ENCODE measurements at places on chromosomes 2 and 18.
A peak's percentile ranks its signal among the peaks of the same experiment; 100 is the strongest.

DNA sequence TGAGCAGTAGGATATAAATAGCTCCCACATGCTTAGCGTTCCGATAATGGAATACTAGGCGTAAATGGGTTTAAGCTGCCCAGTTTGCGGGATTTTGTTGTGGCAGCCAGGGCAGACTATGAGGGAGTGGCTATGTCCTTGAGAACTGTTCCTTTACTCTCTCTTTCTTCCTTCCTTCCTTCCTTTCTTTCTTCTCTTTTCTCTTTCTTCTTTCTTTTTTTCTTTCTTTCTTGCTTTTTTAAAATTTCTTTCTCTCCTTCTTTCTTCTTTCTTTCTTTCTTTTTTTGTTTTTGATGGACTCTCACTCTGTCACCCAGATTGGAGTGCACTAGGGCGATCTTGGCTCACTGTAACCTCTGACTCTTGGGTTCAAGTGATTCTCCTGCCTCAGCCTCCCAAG lies 9.1 kb upstream of the PRELID3A start:
- DNase-seq: no peak

GRCh38 chr2:36797324-36798070 lies 101.0 kb downstream of the VIT start:
- no peak for DNase-seq

DNA sequence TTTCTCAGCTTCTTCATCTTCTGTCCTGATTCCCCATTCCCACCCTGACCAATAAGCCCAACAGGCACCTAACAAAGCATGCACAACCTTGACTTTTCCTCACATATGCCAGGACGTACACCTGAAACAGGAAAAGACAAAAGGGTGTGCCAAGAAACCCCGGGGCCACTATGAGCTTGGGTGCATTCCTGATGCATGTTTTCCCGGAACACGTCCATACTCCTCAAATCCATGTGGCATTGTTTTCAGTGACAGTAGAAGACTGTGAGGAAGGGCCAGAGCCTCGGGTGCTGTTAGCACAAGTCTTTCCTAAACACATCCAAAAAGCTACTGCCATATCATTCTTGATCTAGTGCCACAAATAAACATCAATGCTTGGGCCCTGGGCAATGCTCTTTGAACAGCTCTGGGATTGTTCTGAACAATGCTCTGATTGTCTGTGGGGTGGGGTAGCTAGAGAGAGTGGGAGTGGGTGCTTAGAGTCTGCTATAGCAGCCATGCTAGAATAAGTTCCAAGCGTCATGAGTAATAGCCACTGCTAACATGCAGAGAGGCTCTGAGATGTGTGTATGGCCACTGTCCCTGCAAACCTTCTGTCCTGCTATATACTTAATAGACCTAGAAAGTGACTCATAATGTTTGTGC lies 181.7 kb upstream of the CRIM1 start:
- DNase-seq: no peak

DNA sequence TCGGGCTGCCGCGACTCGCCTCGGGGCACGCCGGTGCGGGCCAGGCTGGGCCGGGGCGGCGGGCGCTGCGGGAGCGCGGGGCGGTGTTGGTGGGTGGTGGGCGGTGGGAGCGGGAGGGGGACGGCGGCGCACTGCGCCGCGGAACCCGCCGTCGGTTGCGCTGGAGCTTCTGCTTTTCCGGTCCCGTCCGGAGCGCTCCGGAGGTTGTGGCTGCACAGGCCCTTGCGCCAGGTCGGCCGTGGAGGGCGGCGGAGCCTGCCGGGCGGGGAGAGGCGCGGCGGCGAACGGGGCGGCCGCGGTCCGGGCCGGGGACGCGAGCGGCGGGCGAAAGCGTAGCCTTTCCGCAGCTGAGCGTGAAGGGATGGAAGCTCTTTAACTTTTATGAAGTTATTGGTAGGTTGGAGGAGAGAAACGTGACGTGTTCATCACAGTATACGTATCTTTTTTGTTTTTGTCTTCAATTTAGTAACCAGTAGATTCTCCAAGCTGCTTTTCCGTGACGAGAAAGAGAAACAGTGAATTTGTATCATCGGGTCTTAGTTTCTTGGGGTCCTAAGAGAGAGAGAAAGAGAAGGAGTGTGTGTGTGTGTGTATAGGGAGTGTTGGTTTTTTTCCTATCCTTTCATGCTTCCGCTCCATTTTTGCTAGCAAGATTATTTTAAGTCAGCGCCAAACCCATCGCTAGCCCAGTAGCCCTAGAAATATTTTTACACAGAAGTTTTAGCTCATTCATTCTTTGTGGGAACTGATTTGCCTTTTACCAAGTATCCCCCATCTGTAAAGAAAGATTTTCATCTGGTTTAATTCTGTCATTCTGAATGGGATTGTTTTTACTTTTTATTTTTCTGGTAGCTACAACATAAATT lies 535 bp downstream of the ATG4B start:
- no peak for DNase-seq

DNA sequence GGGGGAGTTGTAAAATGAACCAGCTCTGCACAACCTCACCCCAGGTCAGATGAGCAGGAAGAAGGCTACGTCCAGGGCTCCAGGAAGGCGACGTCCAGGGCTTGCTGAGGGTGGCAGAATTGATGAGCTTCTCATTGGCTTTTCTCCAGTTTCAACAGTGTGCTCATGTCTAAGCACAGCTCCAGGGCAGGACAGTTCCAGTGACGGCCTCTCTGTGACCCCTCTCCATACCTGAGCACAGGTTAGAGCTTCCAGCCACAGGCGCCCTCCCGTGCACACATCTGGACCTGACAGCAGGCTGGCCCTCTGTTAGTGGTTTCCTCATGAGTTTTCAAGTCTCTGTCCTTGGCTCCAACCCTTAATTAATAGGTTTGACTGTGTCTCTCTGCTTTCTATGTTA lies 327.6 kb downstream of the ZNF516 start:
- no peak for DNase-seq

DNA sequence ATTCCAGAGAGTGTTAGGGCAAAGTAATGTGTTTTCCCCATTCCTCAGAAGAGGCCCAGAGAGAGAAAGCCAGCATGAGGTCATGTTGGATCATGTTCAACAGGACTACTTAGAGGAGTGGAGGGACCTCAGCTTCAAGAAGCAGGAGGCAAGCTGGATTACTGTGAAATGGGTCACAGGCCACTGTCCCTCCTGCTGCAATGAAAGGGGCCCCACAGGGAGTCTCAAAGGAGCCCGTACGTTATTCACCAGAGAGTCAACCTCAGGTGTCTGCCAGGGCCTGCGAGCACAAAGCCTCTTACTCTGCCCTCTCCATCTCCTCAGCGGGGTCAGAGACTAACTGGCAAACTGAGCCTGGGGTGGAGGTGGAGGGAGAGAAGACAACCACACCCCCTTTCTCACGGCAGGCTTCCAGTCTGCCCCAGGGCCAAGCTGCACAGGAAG lies 27.2 kb upstream of the ACYP2 start:
- DNase-seq: no peak

- peak; percentile 88 for DNase-seq
These were observed 59.5 kb upstream of the RBM44 start for GRCh38 chr2:237739101-237739500.

DNA sequence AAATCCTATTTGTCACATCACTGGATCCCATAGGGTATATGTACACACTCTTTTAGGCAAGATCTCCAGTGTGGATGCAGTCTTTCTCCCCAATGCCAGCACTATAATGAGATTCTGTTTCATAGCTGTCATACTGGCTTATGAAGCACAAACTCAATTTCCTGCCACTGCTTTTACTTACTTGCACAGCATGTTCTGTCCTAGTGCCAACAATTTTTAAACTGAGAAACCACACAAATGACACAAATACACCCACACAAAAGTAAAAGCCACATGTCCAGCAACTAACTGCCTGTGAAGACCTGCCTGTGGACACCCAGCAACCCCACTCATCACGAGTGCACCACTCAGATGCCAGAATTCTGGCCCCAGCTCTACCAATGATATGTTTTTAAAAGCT lies 29.6 kb upstream of the RNU4ATAC start:
- DNase-seq: no peak

GRCh38 chr2:186460465-186460864 lies 25.6 kb upstream of the ZC3H15 start:
- no peak for DNase-seq

DNA sequence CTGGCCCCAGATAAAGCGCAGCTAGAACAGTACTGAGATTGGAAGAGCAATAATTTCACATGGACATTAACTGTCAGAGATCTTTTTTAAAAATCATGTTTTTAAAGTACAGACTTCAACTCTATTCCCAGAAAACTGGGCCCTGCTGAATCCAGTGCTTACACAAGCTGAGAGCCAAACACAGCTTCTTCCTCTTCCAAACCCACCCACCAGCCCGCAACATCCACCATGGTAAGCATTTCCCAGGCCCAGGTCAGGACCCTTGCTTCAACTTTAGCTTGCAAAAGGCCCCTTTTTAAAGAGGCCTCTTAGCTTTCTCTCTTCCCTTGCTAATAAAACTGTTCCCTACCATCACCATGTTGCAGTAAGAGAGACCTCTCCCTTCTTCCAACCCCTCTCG lies 2.1 kb downstream of the AAK1 start:
- no peak for DNase-seq

DNA sequence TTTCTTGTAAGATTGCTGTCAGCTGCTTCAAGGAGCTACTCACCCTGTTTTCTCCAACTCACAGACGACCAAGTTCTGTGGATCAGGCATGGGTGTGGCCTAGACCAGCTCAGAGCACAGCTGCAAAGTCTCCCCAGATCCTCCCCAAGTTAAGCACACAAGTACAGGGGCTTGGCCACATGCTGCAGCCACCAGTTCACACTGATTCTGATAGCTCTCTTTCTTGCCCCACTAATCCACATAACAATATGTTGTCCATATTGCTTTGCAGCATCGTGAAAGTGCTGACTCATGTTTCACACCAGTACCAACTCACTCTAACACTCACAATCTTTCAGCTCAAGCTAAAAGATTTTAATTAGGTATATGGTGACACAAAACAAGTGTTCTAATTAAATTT lies 437.0 kb downstream of the PARD3B start:
- DNase-seq: no peak

- DNase-seq: no peak
These were observed 12.1 kb upstream of the ARHGEF4 start for GRCh38 chr2:130824492-130825061.

DNA sequence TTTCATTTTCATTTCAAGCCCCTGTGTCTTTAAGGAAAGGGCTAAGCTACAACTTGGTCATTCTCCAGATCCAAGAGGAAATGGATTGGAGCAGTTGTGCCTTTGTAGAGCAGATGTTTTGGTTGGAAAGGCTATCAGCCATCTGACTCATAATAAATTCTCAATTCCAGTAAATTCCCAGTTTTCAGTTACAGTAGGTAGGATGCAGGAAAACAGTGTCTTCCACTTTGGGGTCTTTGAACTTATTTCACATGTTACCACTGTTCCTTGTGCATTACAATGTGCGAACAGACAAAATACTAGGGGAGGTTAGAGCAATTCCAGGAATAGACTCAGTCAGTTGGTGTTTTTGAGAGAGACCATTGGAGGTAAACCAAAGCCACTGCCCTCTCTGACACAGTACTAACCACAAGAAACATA lies 211.9 kb downstream of the BABAM2 start:
- no peak for DNase-seq

DNA sequence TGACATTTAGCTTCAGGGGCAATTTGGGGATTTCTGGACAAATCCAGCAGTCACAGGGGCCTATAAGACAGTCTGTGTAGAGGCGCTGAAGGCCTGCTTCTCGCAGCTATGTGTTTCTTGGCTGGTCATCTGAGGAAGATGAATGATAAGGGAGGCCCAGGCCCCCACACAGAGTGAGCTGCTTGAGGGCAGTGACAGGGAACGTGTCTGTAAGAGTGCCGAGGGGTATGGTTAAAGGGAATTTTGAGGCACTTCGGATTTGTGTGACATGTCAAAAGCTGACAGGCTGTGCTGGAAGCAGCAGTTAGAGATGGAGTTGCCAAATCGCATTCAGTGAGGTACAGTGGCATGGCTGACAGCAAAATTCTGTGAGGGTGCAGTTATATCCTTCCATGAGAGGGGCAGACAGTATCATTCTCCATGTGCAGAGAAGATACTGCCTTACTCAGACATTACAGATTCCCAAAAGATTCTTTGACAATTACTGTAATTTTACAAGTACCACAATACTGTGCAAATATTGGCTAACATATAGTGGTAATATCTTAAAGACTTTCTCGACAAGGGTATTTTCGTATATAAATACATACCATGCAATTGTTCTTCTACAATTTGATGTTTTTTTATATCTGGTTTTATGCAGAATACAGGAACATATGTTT lies 74.0 kb downstream of the CERS6 start:
- DNase-seq: no peak

DNA sequence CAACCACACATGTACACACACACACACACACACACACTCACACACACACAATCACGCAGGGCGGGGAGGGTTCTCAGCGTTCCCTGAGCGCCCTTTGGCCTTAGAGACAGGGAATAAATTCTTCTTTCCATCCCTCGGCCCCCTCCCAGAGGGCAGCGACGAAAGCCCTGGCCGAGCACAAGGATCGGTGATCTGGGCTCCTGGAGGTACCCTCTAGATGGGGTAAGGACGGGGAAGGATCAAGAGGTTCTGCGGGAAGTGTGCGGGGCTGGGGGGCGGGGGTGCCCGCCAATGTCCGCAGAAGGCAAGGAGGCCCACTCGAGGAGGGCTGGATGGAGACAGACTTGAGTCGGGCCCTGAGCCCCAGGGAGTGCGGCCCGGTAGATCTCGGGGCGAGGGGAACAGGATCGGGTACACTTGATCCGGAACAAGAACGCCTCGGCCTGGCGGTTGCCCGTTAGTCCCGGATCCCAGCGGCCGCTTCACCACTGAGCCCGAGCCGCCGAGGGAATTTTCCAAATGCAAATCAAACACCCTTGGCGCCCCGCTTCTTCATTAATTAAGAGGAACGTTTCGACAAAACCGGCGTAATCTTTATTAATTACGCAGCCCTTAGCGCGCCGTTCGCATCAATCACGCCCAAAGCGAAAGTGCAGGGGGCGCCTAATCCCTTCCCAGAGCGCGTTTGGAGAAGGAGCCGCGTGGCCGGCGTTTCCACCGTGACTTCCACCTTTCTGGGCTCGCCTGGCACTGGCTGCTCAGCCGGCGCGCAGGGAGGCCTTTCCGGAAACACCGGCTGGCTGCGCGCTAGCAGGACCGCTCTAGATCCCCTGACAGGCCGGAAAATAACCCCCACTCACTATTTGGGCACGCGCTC lies 7.0 kb upstream of the PAX3 start:
- DNase-seq: no peak

- no peak for DNase-seq
These were observed 66.0 kb upstream of the SCN7A start for GRCh38 chr2:166560022-166560421.

DNA sequence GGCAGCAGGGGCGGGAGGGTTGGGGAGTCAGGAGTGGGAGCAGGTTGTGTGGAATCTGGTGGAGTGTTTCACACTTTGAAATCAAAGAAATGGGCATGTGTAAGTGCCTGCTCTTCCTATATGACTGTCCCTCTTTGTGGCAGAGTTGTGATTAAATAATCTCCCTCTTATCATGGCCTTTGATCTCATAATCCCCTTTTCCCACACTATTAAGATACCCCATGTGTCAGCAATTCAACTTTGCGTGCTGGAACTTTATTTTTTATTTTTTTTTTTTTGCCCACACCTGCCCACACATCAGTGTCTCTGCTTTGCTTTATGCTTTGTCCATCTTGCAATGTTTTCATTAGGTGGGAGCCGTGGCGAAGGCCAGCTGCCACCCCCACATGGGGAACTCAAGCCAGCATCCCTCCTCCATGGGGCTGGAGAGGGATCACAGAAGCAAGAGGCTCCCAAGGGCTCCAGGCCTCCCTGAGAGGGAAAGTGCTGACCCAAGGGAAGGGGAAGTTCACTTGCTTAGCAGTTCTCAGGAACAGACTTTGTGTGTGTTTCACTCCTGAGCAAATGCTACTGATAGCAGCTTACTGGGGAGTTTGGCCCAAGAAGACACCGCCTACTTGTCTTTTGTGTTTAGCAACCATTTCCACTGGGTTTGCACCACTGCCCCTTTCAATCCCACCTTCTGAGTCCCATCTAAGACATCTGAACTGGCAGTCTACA lies 243.4 kb downstream of the BCL11A start:
- DNase-seq: no peak

All from coronary artery (tissue), 2 donors.